ENCODE measurements at places on chromosomes 7 and 10.

GRCh38 chr10:123021517-123021916, 12.7 kb downstream of the ACADSB start:
- DNase-seq: no peak
- no peaks in the 10 kb centered on the region for H3K36me3 ChIP-seq
- H3K27me3 ChIP-seq: no peaks in the 10 kb centered on the region
- H3K4me3 ChIP-seq: no peak overlapping the region
- peaks cover 10% of the 10 kb centered on the region for H3K4me1 ChIP-seq

GRCh38 chr7:26439521-26440232, 148.0 kb downstream of the SNX10 start:
- H3K4me3 ChIP-seq: no peak overlapping the region
- no peak overlapping the region for H3K27ac ChIP-seq
- H3K4me1 ChIP-seq: peaks cover 3% of the 10 kb centered on the region
- H3K36me3 ChIP-seq: no peaks in the 10 kb centered on the region

- H3K36me3 ChIP-seq: peaks cover 75% of the 10 kb centered on the region
- H3K4me3 ChIP-seq: no peak overlapping the region
- peaks cover 16% of the 10 kb centered on the region for H3K4me1 ChIP-seq
- no peak for DNase-seq
- no peaks in the 10 kb centered on the region for H3K27me3 ChIP-seq
Observed at GRCh38 chr10:11465406-11465805, 146.0 kb downstream of the USP6NL start.

GRCh38 chr7:118129041-118129795, 54.7 kb upstream of the LSM8 start:
- H3K27me3 ChIP-seq: no peaks in the 10 kb centered on the region
- DNase-seq: no peak
- no peak overlapping the region for H3K27ac ChIP-seq
- no peaks in the 10 kb centered on the region for H3K36me3 ChIP-seq

DNA sequence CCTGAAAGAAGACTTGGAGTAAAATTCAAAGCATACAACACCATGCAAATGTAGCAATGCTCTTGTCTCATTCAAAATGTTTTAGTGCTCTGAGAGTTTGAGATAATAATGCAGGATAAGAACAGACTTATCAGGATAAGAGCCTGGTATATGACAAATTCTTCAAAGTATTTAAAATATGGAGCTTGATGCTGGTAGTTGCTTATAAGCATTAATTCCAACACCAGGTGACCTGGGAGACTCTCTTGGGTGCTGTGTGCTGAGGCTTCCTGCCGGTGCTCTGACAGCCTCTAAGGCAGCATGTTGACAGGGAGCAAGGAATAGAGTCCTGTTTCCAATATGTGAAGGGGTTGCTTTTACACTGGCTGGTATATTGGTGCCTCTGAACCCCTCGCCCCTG, 34.8 kb upstream of the SLC26A5 start:
- no peaks in the 10 kb centered on the region for H3K36me3 ChIP-seq
- no peak overlapping the region for H3K4me3 ChIP-seq
- no peak for DNase-seq
- H3K4me1 ChIP-seq: no peaks in the 10 kb centered on the region
- no peak overlapping the region for H3K27ac ChIP-seq

- no peak overlapping the region for H3K27ac ChIP-seq
- no peaks in the 10 kb centered on the region for H3K27me3 ChIP-seq
- no peak overlapping the region for H3K4me3 ChIP-seq
Observed at GRCh38 chr7:90181485-90181884, 27.2 kb downstream of the STEAP1 start.

DNA sequence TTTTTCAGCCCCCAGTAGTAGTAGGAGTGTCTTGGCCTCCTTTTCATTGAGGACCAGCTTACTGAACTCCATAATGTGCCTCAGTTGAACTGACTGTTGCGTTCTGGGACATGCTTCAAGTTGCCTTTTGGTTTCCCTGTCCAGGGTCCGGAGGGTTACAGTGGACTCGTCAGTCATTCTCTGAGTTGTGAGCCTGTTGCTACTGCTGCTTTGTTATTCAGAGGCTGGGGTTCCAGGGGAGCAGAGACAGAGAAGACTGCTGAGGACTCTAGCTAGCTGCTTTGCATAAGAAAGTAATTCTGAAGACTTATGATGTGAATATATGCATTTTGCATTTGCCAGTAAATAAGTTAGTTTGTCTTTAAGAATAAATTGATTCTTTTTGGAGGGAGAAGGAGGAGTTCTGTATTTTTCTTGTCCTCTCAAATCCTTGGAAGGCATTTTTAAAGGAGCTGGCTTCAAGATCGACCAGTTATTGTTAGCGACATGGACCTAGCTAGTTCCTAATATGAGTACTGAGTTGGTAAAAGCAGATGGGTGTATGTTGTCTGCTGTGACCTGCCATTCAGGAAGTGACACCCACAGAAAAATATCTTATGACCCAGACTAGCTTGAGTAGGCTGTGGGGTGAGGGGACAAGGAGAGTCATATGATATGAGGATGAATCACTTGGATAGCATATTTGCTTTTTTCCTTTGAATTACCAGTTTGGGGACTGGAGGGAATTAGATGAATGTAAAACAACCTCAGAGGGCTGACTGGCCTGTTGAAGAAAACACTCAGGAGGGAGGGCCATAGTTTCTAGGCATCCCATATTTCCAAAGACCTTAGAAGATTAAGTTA, 8.3 kb downstream of the PI4K2A start:
- peak overlapping the region; percentile 25 for H3K4me3 ChIP-seq
- peaks cover 16% of the 10 kb centered on the region for H3K4me1 ChIP-seq
- H3K27ac ChIP-seq: peak overlapping the region; percentile 76
- no peaks in the 10 kb centered on the region for H3K27me3 ChIP-seq
- peaks cover 49% of the 10 kb centered on the region for H3K36me3 ChIP-seq
- DNase-seq: no peak

GRCh38 chr7:42022791-42023190, 214.2 kb downstream of the GLI3 start:
- H3K27ac ChIP-seq: no peak overlapping the region
- H3K36me3 ChIP-seq: no peaks in the 10 kb centered on the region
- peaks cover 2% of the 10 kb centered on the region for H3K4me1 ChIP-seq
- no peak overlapping the region for H3K4me3 ChIP-seq
- no peak for DNase-seq
- peaks cover 17% of the 10 kb centered on the region for H3K27me3 ChIP-seq

- no peaks in the 10 kb centered on the region for H3K27me3 ChIP-seq
- H3K36me3 ChIP-seq: peaks cover under 1% of the 10 kb centered on the region
- H3K4me3 ChIP-seq: no peak overlapping the region
- no peak for DNase-seq
- no peaks in the 10 kb centered on the region for H3K4me1 ChIP-seq
Observed at GRCh38 chr10:112244197-112244596, 39.0 kb upstream of the TECTB start.

DNA sequence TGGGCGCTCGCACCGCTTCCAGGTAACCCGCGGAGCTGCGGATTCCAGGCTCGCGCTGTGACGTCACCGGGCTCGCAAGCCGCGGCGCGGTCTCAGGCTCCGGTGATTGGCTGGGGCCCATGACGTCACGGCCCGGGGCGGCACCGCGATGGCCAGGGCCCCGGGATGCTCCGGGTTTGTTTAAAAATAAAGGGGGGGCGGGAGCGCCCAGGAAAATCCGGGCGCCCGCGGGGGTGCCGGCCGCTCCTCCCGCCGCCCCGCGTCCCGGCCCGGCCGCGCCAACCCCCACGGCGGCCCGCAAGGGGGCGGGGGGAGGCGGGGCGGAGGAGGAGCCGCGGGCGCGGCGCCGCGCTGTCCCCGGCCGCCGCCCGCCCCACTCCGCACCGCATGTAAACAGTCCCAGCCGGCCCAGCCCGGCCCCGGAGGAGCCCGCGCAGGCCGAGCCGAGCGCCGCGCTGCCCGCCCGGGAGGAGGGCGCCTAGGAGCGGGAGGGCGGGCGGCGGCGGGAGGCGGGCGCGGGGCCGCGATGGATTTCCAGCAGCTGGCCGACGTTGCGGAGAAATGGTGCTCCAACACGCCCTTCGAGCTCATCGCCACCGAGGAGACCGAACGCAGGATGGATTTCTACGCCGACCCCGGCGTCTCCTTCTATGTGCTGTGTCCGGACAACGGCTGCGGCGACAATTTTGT, at the start of gene MTURN:
TSS of gene MTURN (plus strand) at position 376 of the 690 bp plus-strand sequence. CDS start at position 527, 151 bp downstream.
- H3K4me1 ChIP-seq: peaks cover 12% of the 10 kb centered on the region
- peak within 1 kb of the TSS; percentile 77 for H3K27ac ChIP-seq
- H3K27me3 ChIP-seq: peaks cover 11% of the 10 kb centered on the region
- H3K4me3 ChIP-seq: peak within 1 kb of the TSS; percentile 91

DNA sequence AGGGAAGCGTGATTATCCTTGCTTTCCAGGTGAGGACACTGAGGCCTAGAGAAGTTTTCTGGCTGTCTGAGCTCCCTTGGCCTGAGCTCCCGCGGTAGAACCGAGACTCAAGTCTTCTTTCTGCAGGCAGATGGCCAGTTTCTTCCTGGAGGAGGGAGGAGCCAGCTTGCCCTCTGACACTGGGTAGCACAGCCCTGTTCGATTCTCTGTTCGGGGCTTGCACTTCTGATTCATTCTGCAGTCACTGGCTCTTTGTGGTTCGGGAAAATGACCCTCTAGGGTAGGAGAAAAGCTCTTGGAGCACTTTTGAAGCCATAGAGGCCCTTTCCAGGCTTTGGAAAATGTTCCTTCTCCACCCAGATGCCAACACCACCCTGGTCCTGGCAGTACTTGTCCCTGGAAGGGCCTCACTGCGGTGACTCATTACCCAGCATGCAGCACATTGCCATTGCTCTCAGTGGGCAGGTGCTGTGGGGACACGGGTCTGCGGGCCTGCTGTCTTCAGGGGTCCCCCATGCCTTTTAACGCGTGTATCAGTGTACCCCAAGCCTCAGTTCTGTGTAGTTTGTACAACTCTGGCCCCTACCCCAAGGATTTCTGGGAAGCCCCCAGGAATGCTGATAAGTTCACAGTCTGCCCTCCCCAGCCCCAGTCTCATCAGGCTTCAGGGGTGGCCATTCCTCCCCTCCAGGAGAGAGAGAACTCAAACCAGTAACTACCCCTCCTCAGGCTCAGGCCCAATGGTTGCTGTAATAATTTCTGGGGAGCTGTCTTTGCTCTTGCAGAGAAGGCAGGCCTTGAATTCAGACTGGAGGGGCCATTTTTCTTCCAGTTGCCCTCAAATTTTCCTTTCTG, 11.9 kb downstream of the CHST3 start:
- H3K27ac ChIP-seq: no peak overlapping the region
- no peaks in the 10 kb centered on the region for H3K36me3 ChIP-seq
- no peaks in the 10 kb centered on the region for H3K4me1 ChIP-seq
- H3K27me3 ChIP-seq: peaks cover 7% of the 10 kb centered on the region
- no peak overlapping the region for H3K4me3 ChIP-seq

- H3K4me3 ChIP-seq: no peak overlapping the region
- H3K27ac ChIP-seq: no peak overlapping the region
- H3K27me3 ChIP-seq: peaks cover 32% of the 10 kb centered on the region
- H3K4me1 ChIP-seq: peaks cover 7% of the 10 kb centered on the region
- no peaks in the 10 kb centered on the region for H3K36me3 ChIP-seq
- no peak for DNase-seq
Observed at GRCh38 chr7:121871188-121871587, 1.8 kb upstream of the PTPRZ1 start.

GRCh38 chr10:122342293-122343134, 32.0 kb upstream of the PLEKHA1 start:
- H3K4me1 ChIP-seq: peaks cover 16% of the 10 kb centered on the region
- H3K36me3 ChIP-seq: no peaks in the 10 kb centered on the region
- H3K4me3 ChIP-seq: no peak overlapping the region
- DNase-seq: no peak

- no peak overlapping the region for H3K4me3 ChIP-seq
- no peak overlapping the region for H3K27ac ChIP-seq
- H3K27me3 ChIP-seq: no peaks in the 10 kb centered on the region
- peaks cover 29% of the 10 kb centered on the region for H3K4me1 ChIP-seq
- no peaks in the 10 kb centered on the region for H3K36me3 ChIP-seq
Observed at GRCh38 chr10:95300022-95300539, 9.3 kb upstream of the PDLIM1 start.

- no peak overlapping the region for H3K4me3 ChIP-seq
- no peaks in the 10 kb centered on the region for H3K4me1 ChIP-seq
- no peak overlapping the region for H3K27ac ChIP-seq
- no peaks in the 10 kb centered on the region for H3K36me3 ChIP-seq
- no peak for DNase-seq
- H3K27me3 ChIP-seq: peaks cover 14% of the 10 kb centered on the region
Observed at GRCh38 chr7:120867932-120868331, 10.0 kb upstream of the TSPAN12 start.

- no peak overlapping the region for H3K27ac ChIP-seq
- DNase-seq: no peak
- peaks cover 36% of the 10 kb centered on the region for H3K27me3 ChIP-seq
- H3K36me3 ChIP-seq: no peaks in the 10 kb centered on the region
Observed at GRCh38 chr7:42242381-42242780, 5.4 kb upstream of the GLI3 start.

DNA sequence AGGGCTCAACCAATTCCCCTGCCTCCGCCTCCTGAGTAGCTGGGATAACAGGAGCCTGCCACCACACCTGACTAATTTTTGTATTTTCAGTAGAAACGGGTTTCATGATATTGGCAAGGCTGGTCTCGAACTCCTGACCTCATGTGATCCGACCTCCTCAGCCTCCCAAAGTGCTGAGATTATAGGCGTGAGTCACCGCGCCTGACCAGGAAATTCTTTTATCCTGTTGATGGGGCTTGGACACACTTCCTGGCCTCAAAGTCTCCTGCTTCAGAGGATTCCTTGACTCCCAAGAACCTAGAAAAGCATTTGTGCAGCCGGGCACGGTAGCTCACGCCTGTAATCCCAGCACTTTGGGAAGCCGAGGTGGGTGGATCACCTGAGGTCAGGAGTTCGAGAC, 16.2 kb downstream of the ZNF425 start:
- no peaks in the 10 kb centered on the region for H3K4me1 ChIP-seq
- H3K27ac ChIP-seq: no peak overlapping the region
- peaks cover 2% of the 10 kb centered on the region for H3K36me3 ChIP-seq
- no peaks in the 10 kb centered on the region for H3K27me3 ChIP-seq

DNA sequence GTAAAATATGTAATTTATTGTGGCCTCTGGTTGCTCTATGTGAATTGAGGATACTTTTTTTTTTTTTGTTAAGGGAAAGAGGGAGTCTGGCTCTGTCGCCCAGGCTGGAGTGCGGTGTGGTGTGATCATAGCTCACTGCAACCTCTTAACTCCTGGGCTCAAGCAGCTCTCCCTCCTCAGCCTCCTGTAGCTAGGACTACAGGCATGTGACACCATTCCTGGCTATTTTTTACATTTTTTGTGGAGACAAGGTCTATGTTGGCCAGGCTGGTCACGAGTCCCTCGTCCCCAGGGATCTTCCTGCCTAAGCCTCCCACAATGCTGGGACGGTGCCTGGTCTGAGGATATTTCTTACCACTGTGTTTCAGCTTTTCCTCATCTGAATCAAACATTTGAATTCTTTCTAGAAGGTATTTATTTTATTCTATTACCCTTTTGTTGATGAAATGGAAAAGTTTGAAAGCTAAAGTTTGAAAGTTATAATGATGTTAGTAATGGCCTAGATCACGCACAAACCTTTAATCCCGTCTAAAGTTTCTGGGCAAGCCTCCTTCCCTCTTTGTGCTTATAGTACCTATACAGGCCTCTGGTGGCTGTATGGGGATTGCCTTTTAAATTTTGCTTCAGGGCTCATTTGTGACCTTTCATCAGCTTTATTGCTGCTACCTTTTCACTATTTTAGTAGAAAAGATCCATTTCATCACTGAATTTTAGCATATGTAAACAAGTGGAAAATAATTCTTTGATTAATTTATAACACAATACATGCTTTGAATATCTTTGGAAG, 2.0 kb downstream of the IFRD1 start:
- H3K4me1 ChIP-seq: peaks cover 39% of the 10 kb centered on the region
- peaks cover 25% of the 10 kb centered on the region for H3K36me3 ChIP-seq
- H3K27ac ChIP-seq: peak overlapping the region; percentile 71
- H3K27me3 ChIP-seq: no peaks in the 10 kb centered on the region
- DNase-seq: no peak
